ENCODE measurements at places on chromosomes 11 and 22. TPM values are rescaled to one million over a fixed set of nuclear protein-coding genes. Genes with fewer than 3 reads are reported as not detected.

SLC17A6 gene
- total RNA-seq = not detected

P2RY2 gene
- 3.3 TPM for total RNA-seq

PRR5 gene
- total RNA-seq = 8.8 TPM

OR8G5 gene
- total RNA-seq = not detected

IFITM1 gene
- total RNA-seq = 0.57 TPM

OSBP2 gene
- total RNA-seq = 9.9 TPM

CD3D gene
- not detected for total RNA-seq

Measured in vein endothelial cell (primary cell).